Stimulated activated CD4-positive, alpha-beta T cell treated with anti-CD3 and anti-CD28 coated beads, TNF-alpha, amount 100 ng/mL, for 48 hours (primary cell): ENCODE measurements at places on chromosomes 6 and 20.

DNA sequence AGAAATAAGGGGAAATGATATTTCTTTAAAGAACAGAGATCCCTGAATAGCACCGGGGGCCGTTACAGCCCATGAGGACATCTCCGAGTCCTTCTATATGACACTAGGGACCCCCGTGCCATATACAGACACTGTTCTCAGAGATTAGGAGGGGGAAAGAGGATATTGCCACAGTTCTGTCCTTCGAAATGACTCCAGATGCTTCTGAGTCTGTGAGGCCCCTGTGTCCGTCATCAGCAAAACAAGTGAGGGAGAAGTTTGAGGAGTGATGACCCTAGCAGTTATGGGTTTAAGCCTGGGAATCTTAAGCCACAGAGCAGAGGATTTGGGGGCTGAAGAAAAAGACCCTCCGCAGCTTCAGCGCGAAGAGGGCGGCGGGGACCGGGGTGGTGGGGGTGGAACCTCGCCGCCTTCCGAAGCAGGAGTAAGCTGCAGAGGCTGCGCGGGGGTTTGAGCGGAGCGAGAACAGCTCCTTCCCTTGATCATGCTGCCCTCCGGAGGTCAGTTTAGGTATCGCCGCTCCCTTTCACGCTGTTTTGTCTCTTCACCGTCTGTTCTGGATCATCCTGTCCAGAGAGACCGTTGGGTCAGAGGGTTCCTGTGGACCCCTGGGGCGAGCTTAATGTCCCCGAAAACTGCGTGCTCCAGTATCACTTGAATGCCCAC, 23.6 kb downstream of the VPS52 start:
- peak; percentile 91 for DNase-seq

GRCh38 chr20:50093240-50093639, 19.7 kb downstream of the UBE2V1 start:
- DNase-seq: no peak

- DNase-seq: no peak
Measured at GRCh38 chr20:39631557-39631956, 669.4 kb downstream of the DHX35 start.

- no peak for DNase-seq
Measured at GRCh38 chr6:37868447-37868825, 48.9 kb downstream of the ZFAND3 start.

- no peak for DNase-seq
Measured at GRCh38 chr6:126072172-126072571, 85.8 kb downstream of the TRMT11 start.

DNA sequence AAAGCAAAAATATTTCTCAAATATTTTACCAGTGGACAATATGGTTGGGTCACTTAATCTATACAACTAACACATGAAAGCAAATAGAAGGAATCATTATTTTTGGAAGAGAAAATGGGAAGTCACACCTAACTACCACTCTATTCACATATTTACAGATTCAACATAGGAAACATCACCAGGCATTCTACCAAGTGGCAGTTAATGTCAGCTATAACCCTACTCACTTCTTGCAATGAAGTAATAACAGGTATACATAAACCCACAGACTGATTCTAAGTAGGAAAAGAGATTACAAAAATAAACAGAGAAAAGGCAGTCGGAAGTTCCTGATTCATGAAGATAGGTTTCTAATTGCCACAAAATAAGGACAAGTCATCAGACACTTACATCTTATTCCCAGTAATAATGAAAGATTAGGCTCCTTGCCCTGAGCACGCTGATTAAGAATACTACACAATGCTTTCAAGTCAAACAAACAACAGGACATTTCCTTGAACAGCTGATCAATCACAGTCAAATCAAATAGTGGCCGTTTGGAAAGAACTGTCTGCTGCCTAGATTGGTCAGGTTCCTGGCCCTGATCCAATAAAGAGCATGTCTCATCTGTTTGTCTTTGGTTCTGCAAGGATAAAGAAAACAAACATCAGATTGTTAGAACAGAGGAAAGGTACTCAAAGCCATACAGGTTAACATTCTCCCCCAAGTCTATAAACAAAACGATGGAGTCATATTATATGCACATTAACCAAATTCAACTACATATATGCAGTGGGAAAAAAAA, 79.2 kb upstream of the PLN start:
- DNase-seq: no peak

DNA sequence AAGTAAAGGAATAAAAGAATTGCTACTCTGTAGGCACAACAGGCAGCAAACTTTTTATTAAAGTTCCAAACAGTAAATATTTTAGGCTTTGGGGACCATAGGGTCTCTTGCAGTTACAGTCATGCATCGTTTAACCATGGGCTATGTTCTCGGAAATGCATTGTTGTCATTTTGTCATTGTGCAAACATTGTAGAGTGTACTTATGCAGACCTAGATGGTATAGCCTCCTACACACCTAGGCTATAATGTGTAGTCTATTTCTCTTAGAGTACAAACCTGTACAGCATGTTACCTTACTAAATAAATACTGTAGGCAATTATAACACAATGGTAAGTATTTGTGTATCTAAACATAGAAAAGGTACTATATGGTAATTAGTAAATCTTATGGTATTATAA, 54.7 kb downstream of the CDS2 start:
- no peak for DNase-seq

DNA sequence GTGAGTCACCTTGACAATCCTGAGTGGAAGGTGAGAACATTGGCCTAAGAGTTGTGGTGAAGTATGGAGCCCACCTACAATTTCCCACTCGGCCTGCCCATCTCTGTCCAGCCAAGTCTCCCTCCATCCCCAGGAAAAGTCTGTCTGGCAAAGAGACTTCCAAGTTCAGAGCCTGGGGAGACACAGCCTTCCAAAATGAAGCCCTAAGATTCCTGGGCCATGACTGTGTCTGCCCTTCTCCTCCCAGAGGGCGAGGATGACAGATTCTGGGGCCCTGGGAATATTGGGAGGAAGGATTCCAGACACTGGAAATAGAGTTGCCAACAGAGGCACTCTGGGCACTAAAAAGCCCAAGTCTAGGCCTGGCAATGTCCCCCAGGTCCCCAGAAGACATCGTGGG, 176.8 kb downstream of the NFATC2 start:
- DNase-seq: no peak

GRCh38 chr6:52995913-52996645, 995 bp upstream of the GSTA4 start:
- DNase-seq: no peak

DNA sequence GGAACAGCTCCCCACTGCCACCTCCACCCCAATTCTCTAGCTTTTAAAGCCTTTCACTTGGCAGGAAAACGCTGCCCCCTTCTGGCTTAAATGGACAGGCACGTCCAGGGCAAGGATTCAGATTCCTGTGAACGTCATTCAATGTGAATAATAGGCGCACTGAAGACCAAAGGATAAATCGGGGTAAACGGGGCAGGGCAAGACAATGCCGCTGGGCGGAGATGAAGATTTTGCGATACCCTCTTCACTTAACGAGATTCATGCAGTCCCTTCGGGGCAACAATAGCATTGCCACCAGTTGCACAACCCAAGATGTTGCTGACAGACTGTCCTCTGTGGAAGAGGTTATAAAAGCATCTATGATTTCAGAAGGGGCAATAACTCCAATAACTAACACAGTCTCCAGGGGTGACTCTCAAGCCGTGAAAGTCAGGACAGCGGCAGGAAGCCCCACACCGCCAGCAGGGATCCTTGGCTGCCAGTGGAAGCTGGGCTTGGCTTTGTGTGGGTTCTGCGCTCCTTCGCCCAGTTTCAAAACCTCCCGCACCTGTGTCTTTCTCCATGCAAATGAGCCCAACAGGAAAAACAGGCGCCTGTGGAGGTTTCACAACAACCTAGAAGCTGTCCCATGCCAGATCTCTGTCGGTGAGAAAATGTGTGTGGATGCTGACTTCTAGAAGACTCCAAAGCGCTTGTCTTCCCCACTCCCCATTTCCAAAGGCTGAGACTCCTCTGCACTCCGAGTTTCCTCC, 291.8 kb downstream of the BMP7 start:
- DNase-seq: no peak

DNA sequence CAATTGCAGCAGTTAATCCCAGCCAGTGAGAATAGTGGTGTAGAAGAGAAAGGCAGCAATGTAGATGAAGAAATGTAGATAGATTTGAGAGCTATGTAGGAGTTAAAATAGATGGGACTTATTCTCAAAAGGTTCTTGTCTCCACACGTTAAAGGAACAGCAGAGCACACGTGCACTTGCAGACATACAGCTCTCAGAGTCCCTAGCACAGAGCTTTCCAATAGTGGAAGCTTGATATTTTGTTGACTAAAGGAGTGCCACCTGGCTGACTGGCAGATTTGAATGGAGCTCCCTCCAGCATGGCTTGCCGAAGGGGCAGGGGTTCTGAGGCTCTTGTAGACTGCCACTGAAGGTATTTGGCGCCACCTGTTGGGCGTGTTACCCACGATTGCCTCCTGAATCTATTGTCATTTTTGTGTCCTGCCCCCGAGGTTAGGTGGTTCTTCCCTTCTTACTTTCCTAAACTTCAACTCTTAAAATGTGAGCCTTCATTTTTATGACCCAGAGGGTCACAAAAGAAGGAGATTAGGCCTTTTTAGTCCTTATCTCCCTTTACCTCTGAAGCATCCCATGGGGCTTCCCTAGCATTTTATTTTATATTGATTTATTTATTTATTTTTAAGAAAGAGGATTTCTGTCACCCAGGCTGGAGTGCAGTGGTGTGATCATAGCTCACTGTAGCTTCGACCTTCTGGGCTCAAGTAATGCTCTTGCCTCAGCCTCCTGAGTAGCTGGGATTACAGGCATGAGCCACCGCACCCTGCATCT, 16.4 kb downstream of the BRD2 start:
- DNase-seq: peak; percentile 87

- no peak for DNase-seq
Measured at GRCh38 chr20:24158281-24158680, 169.7 kb upstream of the GGTLC1 start.

- DNase-seq: no peak
Measured at GRCh38 chr6:5121479-5121878, 36.3 kb downstream of the PPP1R3G start.

- DNase-seq: no peak
Measured at GRCh38 chr20:45993197-45993951, 15.3 kb upstream of the MMP9 start.

- no peak for DNase-seq
Measured at GRCh38 chr6:66126358-66126757, 419.3 kb upstream of the EYS start.

DNA sequence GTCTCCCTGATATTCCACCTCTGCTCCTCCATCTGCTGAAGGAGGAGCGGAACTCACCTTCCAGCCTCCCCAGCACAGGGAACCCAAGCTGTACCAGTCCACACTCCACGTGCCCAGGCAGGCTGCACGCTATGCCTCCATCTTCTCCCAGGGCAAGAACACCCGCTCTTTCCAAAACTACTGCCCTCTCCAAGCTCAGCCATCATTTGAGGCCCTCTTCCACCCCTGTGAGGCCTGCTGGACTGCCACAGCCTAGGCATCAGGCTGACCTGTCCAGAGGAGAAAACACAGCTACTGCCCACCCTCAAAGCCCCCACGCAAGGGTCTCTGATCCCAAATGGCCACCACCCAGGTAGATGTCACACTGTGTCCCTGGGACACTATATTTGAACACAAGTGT, 99.9 kb downstream of the PRND start:
- no peak for DNase-seq

- DNase-seq: no peak
Measured at GRCh38 chr6:39312912-39313525, 1.2 kb downstream of the KCNK17 start.

- no peak for DNase-seq
Measured at GRCh38 chr20:52867305-52867704, 104.9 kb upstream of the TSHZ2 start.

- DNase-seq: no peak
Measured at GRCh38 chr20:16236589-16237241, 336.5 kb downstream of the KIF16B start.

- no peak for DNase-seq
Measured at GRCh38 chr6:31143148-31143547, 4.3 kb upstream of the PSORS1C2 start.
